Activated T-helper 9 cell treated with anti-CD3 and anti-CD28 coated beads, Interleukin-2, amount 50 U/mL, for 16 hours (primary cell): ENCODE measurements at places on chromosomes 3 and 15.
A peak's percentile ranks its signal among the peaks of the same experiment; 100 is the strongest.

- DNase-seq, result no peak
These were observed 231.4 kb upstream of the UMPS start for GRCh38 chr3:124498891-124499290.

DNA sequence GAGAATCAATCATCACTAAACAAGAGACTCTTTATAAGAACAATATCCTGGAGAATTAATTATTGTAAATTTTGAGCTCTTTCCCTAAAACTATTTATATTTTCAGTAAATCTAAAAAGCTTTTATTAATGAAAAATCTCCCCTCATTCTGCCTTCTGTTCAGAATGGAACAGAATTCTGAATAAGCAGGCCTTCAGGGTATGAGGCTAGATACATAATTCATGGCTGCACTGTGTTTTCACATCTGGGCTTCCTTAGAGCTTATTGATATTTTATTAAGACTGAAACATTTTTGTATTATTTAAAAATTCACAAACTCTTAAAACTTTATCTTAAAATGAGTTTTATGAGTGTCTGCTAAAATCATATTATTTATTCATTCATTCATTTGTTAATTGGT, 24.8 kb downstream of the CLDN11 start:
- no peak for DNase-seq

- peak; percentile 42 for DNase-seq
These were observed 19.1 kb downstream of the ZDHHC19 start for GRCh38 chr3:196192036-196192523.

DNA sequence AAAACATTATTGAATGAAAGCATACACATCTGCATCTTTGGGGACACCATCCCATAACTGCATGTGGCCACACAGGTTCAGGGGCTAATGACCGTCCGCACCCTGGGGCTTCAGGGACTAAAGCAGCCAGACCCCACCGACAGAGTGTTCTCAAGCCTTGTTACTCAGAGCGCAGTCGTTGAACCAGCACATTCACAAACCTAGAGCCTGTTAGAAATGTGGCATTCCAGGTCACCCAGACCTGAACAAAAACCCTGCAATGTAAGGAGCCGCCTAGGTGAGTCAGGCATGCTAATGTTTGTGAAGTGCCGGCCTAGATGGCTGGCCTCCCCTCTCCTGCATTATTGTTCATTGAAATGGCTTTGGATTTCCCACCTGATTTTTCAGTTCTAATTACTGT, 52.3 kb upstream of the HACD2 start:
- no peak for DNase-seq

DNA sequence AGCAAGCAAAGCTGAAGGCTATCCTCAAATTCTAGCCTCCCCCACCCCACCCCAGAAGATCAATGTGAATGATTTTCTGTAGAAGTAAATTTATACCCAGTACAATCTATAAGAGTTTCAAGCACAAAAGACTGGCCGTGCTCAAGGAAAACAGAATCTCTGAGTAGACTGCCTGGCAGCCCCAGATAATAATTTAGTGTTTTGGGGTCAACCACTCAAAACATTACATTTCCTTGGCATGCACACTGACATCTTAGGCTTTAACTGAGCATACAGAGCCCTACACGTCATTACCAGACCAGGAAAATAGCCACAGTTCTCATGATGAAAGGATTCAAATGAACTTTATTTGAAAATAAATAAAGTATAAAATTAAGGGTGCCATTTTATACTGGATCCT, 376.5 kb downstream of the TBL1XR1 start:
- DNase-seq, result no peak

GRCh38 chr3:51706788-51707731, at the start of gene GRM2:
TSS of gene GRM2 (plus strand) at chr3:51707068. CDS start at chr3:51708984, 1,916 bp downstream.
- no peak for DNase-seq

GRCh38 chr3:47117807-47118364, 46.0 kb downstream of the SETD2 start:
- no peak for DNase-seq
